Stimulated activated CD4-positive, alpha-beta T cell treated with anti-CD3 and anti-CD28 coated beads, Interleukin-1b, Interleukin-23, amount 100 ng/mL, for 24 hours (primary cell): ENCODE measurements at places on chromosomes 6 and 20.
A peak's percentile ranks its signal among the peaks of the same experiment; 100 is the strongest.

DNA sequence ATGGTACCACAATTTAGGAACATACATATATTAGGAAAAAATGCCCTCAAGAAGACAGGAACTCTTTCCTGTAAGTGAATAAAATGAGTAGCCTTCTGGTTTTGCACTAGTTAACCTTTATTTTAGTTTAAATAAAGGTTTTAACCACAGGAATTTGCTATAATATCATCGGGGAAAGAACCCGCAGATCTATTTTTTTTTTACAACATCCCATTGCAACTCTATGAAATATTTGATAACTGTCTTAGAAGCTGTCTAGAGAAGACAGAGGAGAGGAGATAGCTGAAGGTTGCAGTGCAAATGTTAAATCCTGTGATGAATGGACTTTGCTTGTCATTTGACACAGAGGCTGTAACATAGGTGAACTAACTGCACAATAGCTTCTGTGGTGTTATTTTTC, 69.5 kb downstream of the TINAG start:
- no peak for DNase-seq

- DNase-seq: peak; percentile 24
These were observed 170.2 kb downstream of the PREX1 start for GRCh38 chr20:48657426-48658197.

GRCh38 chr20:2387580-2387979, 6.9 kb downstream of the TGM6 start:
- DNase-seq: no peak

DNA sequence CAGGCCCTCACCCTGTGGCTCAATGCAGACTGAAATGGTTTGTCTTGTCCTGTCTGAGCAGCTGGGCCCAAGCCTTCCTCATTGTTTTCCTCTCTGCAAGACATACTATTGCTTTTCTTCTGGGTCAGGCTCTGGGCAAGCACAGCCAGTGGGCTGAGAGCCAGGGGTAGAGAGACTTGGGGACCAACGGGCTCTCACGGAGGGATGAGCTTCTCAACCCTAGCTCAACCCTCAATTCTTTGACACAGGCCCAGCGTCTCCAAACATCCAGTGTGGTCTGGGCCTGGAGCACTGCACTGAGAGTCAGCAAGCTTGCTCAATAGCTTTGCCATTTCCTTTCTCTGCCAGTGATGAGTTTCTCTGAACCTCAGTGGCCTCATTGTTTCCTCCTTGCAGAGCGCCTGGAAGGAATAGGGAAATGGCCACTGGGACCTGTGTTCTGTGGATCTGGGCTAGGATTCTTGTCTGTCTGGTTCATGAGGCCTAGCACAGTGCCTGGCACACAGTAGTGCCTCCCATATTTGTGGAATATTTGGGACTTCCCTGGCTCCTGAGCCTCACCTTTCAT, 9.3 kb downstream of the ANGPT4 start:
- DNase-seq: no peak

GRCh38 chr6:153081914-153082313, 49.2 kb downstream of the RGS17 start:
- no peak for DNase-seq

GRCh38 chr20:17177341-17177740, 49.5 kb upstream of the PCSK2 start:
- DNase-seq: no peak

- no peak for DNase-seq
These were observed 107.9 kb downstream of the BANF2 start for GRCh38 chr20:17807651-17808050.
